ENCODE measurements at places on chromosomes 6 and 20. TPM values are rescaled to one million over a fixed set of nuclear protein-coding genes. Genes with fewer than 3 reads are reported as not detected.

Gene FERMT1
- 4.9 TPM for total RNA-seq

Gene COL9A1
- total RNA-seq, result not detected

Gene EYS
- total RNA-seq, result not detected

Gene KIAA1755
- total RNA-seq, result 1.5 TPM

Gene SUMO4
- not detected for total RNA-seq

Gene GSTA2
- total RNA-seq, result not detected

Gene TP53INP2
- 5.8 TPM for total RNA-seq

Gene INSM1
- not detected for total RNA-seq

Gene MAP7
- 0.34 TPM for total RNA-seq

Gene FAM110A
- total RNA-seq, result 9.8 TPM

Gene KIF13A
- total RNA-seq, result 14.7 TPM

Gene PPP1R11
- 40.7 TPM for total RNA-seq

Gene OR2H1
- total RNA-seq, result not detected

Gene RAET1G
- 1.8 TPM for total RNA-seq

Gene ERMARD
- 16.2 TPM for total RNA-seq

Gene TRIM31
- total RNA-seq, result not detected

Gene ALDH8A1
- 0.15 TPM for total RNA-seq

Gene CLDN20
- not detected for total RNA-seq

Gene IYD
- not detected for total RNA-seq

Gene RBCK1
- total RNA-seq, result 71.4 TPM

Gene FRK
- total RNA-seq, result 0.15 TPM

Gene FNDC11
- 0.50 TPM for total RNA-seq

Gene OR2B6
- total RNA-seq, result not detected
